Tongue (tissue), 3 donors: ENCODE measurements at places on chromosomes 1 and 21. TPM values are rescaled to one million over a fixed set of nuclear protein-coding genes. Genes with fewer than 3 reads are reported as not detected.

Gene RUNX3
- 0.62 TPM for total RNA-seq

Gene ASCL5
- not detected for total RNA-seq

Gene URB2
- total RNA-seq = 11.0 TPM

Gene PBX1
- 105 TPM for total RNA-seq

Gene SPTA1
- 7.1 TPM for total RNA-seq

Gene SAMD11
- total RNA-seq = 6.1 TPM

Gene A3GALT2
- not detected for total RNA-seq

Gene BEST4
- total RNA-seq = 0.21 TPM

Gene PPT1
- 42.7 TPM for total RNA-seq

Gene FCGR3A
- total RNA-seq = 3.4 TPM

Gene GIPC2
- 1.7 TPM for total RNA-seq

Gene PADI4
- total RNA-seq = 1.8 TPM

Gene GGPS1
- total RNA-seq = 24.2 TPM

Gene CYYR1
- 12.6 TPM for total RNA-seq

Gene SPRR2F
- total RNA-seq = not detected

Gene CNIH3
- total RNA-seq = 2.6 TPM

Gene PTGER3
- 3.4 TPM for total RNA-seq

Gene FLG2
- total RNA-seq = 0.21 TPM

Gene CELF3
- total RNA-seq = not detected

Gene IGSF3
- total RNA-seq = 46.5 TPM

DNA sequence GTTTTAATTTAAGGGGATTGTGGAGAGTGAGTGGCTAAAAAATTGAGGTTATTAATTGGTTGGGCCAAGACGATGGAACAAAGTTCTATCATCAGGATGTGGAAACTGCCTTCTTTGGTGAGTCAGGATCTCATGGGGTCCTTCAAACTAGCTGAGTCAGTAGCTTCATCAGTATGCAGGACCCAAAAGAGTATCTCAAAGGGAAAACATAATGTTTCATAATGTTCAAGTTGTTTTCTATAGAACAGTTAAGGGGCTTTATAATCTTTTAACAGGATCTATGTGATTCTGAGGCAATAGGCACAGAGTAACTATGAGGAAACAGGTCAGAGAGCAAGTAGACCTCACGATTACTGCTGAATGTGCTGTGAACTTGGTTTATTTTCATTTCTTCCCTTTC is 3.2 kb upstream of the OLFML2B start:
- no peak for DNase-seq

GRCh38 chr21:16422702-16423101 is 692.9 kb downstream of the USP25 start:
- peak; percentile 56 for DNase-seq

DNA sequence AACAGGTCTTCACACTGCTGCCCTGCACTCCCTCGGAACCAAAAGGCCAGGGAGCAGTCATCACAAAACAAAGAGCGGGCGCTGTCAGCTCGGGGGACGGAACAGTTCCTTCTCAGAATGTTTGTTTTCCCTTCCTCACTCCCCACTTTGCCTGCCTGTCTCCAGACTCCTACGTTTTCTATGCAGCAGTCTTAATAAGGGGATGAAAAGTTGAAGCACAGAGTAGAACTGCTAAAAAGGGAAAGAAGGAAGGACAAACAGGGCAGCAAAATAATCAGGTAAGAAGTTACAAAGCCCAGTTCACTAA is 738 bp upstream of the GPR161 start:
- DNase-seq = no peak

GRCh38 chr1:199685369-199685768 is 342.1 kb upstream of the NR5A2 start:
- no peak for DNase-seq

DNA sequence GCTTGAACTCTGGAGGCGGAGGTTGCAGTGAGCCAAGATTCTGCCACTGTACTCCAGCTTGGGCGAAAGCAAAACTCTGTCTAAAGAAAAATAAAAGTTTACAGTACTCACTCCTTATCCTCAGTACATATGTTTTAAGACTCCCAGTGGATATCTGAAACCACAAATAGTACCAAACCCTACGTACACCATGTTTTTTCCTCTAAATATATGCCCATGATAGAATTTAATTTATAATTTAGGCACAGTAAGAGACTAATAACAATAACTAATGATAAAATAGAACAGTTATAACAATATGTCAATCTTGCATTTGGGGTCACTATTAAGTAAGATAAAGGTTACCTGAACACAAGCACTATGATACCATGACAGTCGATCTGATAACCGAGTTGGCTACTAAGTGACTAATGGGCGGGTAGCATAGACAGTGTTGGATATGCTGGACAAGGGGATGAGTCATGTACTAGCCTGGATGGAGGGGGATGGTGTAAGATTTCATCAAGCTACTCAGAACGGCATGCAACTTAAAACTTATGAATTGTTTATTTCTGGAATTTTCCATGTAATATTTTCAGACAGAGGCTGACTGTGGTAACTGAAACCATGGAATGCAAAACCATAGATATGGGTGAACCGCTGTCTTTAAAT is 43.7 kb downstream of the ST7L start:
- no peak for DNase-seq

DNA sequence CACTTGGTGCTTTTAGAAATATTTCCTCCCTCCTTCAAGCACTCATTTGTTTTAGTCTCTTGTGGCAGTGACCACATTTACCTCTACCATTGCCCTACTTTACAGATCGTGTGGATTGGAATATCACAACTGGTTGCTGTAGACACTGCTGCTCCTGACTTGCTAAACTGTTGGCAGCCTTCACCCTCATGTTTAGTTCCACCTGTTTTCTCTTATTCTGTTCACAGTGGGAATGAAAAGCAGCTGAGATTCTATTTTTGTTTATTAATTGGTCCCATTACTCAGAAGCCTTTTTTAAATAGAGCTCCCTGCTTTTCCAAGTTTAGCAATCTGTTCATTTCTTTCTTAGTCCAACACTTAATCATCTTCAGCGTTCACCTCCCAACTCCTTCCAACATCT is 308.9 kb downstream of the RWDD3 start:
- peak; percentile 59 for DNase-seq

GRCh38 chr1:117586747-117587498 is 18.9 kb upstream of the TENT5C start:
- DNase-seq = no peak

DNA sequence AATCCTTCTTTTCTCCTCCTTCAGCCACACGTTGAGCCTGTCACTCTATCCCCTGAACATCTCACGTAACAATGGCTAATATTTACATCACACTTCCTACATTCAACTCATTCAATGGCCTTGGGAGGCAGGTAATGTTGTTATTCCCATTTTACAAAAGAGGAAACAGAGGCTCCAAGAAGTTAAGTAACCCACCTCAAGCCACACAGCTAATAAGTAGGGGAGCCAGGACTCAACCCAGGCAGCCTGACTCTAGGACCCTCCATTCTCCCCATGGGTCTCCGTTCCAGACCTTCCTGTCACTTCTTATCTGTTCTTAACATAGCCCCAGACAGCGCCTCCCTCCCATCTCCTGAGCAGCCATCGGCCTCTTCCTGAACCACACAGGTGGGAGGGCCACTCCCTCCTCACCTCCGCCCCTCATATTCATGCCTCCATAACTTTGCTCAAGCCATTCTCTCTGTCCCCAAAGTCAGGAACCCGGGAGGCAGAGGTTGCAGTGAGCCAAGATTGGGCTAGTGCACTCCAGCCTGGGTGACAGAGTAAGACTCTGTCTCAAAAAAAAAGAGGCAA is 2.2 kb downstream of the PADI4 start:
- no peak for DNase-seq

DNA sequence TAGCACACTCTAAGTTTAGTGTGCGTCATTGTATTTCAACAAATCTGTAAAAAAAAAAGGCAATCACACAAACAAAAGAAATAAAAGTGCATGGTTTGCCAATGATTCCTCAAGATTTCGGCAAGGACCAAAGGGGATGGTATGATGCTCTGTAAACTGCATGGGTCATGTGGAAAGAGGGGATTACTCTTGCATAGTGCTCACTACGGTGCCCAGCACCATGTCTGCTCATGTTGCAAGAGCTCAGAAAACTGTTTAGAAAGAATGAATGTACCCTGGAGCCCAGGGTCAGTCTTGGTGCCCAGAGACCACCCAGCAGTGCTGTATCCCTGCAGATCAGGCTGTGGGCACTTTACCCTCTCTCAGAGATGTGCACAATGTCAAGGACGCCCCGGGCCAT is 3.6 kb upstream of the KCNA10 start:
- DNase-seq = no peak

GRCh38 chr1:223039990-223040389 is 103.1 kb downstream of the TLR5 start:
- DNase-seq = peak; percentile 75

DNA sequence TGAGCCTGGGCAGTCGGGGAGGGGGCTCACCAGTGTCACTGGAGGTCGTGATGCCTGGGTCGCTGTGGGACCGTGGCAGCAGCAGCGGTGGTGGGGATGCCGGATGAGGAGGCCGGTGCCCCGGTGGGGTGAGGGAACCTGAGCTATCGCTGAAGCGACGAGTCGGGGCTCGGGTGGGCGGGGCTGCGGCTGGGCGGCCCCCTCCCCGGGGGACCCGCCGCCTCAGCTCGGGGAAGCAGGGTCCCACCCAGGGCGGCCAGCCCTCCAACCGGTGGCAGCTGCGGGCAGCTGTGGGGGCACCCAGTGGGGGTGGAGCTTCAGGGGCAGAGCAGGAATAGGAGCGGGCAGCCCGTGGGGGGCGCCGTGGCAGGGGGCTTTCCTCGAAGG is 5.0 kb downstream of the ENTREP3 start:
- no peak for DNase-seq

GRCh38 chr1:25821112-25821476 is 1.3 kb downstream of the MTFR1L start:
- no peak for DNase-seq

GRCh38 chr1:164703960-164704411 is 145.0 kb downstream of the PBX1 start:
- no peak for DNase-seq

DNA sequence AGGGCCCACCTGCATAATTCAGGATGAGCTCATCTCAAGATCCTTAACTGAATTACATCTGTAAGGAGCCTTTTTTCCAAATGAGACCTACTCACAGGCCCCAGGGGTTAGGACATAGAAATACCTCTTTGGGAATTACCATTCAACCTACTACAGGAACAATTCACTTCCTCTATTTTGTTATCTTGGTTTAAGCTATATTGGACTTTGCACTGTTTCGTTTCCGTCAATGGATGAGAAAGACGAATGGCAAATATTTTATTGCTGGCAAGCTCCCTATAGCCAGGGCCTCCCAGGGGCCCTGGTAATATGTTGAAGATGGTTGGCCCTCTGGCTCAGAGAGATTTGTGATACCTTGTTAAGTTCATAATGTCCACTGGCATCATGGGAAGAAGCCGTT is 384.2 kb upstream of the DUSP10 start:
- DNase-seq = no peak

DNA sequence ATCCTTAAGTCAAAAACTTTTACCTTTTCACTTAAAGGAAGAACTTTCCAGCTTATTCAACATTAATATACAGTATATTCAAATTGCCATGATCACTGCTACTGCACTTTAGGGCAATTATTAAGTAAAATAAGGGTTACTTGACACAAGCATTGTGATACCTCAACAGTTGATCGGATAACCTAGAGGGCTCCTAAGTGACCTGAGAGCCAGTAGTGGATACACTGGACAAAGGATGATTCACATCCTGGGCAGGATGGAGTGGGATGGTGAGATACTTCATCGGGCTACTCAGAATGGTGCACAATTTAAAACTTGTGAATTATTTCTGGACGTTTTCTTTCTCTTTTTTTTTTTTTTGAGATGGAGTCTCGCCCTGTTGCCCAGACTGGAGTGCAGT is 54.5 kb upstream of the PPM1J start:
- no peak for DNase-seq

GRCh38 chr1:202553560-202554038 is 156.7 kb downstream of the SYT2 start:
- no peak for DNase-seq

DNA sequence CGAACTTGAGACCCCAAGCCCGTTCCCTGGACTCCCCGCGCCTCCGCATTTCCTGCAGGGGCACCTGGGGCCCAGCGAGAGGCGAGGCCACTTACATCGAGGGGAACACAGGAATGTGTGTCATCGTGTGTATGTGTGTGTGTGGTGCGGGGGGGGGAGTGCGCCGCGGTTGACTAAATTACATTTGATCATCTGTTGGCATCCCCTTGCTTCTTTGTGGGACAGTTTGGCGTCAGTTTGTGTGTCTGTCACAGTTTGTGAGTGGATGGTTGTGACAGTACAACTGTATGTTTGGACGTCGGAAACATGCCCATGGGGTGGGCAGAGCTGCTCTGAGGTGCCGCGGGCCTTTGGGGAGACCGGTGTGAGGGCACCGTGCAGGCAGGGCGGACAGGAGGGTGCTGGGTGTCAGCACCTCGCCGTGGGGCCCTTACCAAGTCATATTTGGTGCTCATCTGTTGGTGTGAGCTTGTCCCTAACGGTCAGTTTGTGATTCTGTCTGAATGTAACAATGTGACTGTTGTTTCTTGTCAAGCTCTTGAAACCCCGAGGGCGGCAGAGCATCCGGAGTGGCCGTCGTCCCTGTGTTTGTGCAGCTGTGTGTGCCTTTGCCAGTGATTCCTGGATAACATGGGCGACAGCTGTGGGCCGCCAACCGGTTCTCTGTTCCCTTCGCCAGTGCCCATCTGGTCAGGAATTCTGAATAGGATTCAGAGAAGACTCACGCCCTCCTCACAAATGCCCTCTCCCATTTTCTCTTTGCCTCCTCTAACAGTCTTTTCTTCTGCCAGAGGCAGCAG is 899 bp downstream of the OPRD1 start:
- peak; percentile 73 for DNase-seq

GRCh38 chr1:54721719-54722118 is 6.1 kb downstream of the TTC4 start:
- DNase-seq = no peak

GRCh38 chr1:58340185-58340584 is 206.3 kb downstream of the OMA1 start:
- no peak for DNase-seq

- peak; percentile 28 for DNase-seq
Measured at GRCh38 chr1:159937054-159937750, 8.2 kb downstream of the IGSF9 start.

DNA sequence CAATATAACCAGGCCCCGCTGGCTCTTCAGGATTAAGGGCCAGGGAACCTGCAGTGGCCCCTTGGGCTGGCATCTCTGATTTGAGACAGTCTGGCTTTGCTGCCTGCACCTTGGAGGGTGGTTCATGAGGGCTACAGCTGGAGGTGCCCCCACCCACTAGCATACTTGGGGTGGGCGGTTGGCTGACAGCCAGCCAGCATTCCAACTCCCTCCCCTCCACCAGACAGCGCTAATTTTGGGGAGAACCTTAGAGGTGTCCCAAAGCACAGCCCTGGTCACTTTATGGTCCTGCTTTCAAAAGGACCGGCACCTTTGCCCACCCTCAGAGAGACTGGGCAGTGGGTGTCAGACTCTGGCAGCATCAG is 180.7 kb upstream of the VAMP3 start:
- DNase-seq = no peak

GRCh38 chr21:37452227-37452626 is 85.7 kb downstream of the DYRK1A start:
- DNase-seq = peak; percentile 87

GRCh38 chr1:245348626-245349025 is 193.8 kb downstream of the KIF26B start:
- DNase-seq = no peak

- no peak for DNase-seq
Measured at GRCh38 chr1:242556276-242556675, 31.8 kb upstream of the PLD5 start.

- DNase-seq = no peak
Measured at GRCh38 chr1:43021547-43022474, 63.1 kb upstream of the SLC2A1 start.

GRCh38 chr1:197210426-197210825 is 57.6 kb upstream of the CRB1 start:
- no peak for DNase-seq

- DNase-seq = no peak
Measured at GRCh38 chr1:165315481-165315880, 41.0 kb downstream of the LMX1A start.
